ENCODE measurements at places on chromosomes 6 and 20.

DNA sequence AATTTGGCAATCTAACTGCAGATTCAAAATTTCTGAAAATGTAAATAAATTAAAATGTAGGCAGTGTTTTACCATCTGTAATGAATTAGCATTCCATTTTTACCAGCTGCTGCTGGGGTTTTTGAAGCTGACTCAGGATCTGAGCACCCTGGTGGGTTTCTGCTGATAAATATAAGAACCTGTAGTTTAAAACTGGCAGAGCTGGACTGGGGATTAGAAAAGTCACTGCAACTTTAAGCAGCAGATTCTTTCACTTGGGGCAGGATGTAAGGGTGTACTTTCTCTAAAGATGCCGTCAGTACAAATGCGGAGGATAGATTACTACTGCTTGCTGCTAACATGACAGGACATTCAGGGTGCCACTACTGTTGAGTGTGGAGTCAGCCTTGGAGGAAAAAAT is 341.8 kb downstream of the CDKAL1 start:
- no peak for DNase-seq

DNA sequence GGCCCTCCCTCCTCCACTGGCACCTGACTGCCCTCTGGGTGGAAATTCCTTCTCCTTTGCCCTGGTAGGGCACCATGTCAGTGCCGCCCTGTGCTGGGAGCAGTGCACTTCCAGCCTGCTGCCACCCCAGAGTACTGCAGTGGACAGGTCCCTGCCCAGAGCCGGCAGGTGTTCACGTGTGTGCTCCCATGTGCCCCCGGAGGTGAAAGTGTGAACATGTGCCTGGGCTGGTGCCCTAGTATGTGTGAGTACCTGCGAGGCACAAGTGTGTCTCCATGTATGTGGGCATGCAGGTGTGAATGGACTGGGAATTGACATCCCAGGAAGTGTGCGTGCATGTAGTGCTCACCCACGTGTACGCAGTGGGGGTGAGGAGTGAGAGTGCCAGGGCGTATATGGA is 29.4 kb downstream of the SDCBP2 start:
- no peak for DNase-seq

DNA sequence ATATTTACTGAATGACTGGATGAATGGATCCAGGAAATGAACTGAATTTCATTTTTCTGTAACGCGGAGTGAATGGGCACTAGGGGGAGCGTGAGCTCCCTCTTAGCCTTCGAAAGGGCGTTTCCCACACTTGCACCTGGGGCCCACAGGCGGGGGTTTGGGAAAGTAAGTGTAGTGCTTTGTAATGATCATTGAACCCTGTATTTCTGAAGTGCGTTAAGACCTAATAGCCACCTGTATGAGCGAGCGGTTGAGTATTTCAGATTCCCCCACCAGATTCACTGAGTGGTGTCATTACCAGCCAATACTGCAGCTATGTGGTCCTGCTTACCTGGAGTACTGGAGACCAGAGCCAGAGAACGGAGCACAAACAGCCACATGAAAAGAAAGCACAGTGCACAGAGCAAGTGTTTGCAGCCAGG is 10.5 kb downstream of the SYTL3 start:
- no peak for DNase-seq

GRCh38 chr6:113147544-113147943 is 709.6 kb upstream of the MARCKS start:
- no peak for DNase-seq

GRCh38 chr6:130029163-130029562 is 10.8 kb downstream of the L3MBTL3 start:
- DNase-seq: no peak

DNA sequence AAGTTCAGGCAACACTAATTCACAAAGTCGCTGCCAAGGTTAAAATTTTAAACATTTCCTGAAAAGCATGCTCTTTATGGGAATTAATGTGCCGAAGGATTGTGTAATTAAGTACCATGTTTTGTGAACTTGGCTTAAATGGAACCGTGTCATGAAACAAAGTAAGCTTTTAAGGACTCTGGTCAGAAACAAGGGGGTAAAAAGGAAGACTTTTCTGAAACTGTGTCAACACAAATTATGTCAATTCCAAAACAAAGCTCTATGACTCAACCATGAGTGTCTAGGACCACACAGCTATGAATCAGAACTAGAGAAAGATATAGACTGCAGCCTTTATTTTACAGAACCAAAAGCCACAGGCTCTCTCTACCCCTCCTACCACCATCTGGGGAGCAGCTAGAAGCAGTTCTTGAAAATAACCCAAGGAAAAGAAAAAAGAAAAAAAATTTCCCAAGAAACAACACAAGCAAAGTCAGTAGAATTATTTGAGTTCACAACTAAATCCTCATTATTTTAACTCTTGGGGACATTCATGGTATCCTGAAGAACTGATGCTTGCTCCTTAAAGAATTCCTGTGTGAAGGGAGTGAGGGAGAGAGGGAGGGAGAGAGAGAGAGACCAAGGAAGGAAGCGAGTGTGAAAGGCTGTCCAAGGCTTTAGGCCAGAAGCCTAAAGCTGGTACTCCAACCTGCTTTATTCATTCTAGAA is 81.9 kb downstream of the ZMYND8 start:
- no peak for DNase-seq

GRCh38 chr6:170553534-170554012 is 466 bp upstream of the PSMB1 start:
- DNase-seq: no peak

DNA sequence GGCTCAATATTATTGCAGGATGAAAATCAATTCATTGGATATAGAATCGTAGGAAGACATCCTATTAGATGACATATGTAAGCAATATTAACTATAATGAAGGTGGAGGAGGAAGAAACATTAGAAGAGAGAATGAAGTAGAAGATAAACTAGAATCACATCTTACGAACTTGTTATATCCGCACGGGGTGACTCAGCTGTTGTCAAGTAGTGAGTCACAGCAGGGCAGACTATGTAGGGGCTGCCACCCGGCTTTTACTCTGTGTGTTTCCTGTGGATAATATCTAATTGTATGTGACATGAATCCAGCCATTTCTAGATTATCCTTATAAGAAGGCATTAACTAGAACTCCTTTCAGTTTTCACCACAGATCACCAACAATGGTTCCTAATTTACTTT is 520.2 kb downstream of the DOK5 start:
- no peak for DNase-seq

DNA sequence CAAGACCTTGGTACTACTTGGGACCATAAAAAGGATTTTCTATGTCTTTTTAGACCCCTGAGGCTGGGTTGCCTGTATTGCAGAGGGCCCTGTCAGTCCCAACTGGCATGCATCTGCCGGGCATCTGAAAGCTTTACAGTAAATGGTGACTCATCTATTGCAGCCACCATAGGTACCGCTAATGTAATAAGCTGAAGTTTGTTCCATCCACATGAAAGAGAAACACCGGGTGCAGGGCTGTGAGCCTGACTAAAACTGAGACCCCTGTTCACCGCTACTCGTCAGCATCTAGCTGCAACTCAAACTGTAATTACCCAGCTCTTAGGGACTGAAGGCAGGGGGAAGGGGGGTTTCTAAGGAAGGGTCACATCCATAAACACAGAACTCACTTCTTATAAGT is 49.5 kb downstream of the TRERF1 start:
- no peak for DNase-seq

DNA sequence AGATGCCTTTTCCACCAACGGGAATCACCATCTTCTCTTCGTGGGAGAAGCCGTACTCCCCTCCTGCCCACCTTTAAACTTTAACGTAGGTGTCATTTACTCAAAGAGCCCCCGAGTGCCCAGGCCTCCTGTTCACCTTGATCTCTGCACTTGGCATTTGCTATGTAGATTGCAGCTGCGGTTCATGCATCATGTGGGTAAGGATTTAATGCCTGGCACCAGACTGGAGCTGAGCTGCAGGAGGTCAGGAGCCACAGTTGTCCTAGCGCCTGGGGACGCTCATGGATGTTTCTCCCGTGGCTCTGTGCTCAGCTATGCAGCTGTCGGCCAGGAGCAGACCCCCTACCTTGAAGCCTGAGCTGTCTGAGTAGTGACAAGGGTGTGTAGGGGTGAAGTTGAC is 133.7 kb downstream of the CDH4 start:
- no peak for DNase-seq

GRCh38 chr20:371755-372542 is 8.6 kb upstream of the TRIB3 start:
- DNase-seq: no peak

DNA sequence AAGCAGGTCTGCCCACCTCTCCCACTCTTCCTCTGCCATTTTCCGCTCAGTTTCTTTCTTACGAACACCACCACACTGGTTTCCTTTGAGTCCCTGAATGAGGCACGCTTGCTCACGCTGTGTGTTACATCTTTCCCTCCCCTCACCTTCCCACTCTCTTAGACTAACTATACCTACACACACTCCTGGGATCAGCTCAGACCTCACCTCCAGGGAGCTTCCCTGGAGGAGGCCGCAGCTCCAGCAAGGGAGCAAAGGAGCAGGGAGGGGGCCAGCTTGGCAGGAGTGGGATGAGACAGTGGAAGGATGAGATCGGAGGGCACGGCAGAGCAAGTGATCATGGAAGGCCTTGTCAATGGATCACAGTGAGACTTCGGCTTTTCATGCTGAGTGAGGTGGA is 28.3 kb upstream of the B4GALT5 start:
- peak; percentile 38 for DNase-seq

DNA sequence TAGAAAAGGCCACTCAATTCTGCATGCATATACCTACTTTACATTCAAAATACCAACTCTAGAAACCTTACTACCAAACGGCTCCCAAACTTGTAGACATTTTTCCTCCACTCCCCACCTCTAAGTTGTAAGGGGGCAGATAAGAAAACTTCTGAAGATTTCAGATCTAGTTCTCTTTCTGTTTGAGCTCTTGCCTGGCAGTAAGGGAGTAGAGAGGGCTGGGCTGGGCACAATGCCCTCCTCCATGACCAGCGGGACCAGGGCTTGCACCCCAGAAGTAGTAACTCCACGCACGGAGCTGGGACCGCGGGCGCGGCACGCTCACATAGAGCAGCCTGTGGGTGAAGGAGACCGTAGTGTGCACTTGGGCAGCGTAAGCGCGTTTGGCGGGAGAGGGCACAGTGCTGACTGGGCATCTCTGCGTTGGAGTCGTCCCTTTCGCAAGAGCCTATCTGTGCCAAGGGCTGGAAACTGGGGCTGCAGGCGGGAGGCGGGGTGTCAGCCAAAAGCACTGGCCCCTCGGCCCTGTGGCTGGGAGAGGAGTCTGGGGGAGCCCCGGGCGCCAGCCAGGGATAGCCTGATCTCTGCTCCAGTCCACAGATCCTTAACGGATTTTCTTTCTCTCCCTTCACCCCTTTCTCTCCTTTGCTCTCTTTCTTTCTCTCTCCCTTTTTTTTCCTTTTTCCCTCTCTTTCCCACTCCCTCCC is 32.4 kb downstream of the PHACTR1 start:
- no peak for DNase-seq

DNA sequence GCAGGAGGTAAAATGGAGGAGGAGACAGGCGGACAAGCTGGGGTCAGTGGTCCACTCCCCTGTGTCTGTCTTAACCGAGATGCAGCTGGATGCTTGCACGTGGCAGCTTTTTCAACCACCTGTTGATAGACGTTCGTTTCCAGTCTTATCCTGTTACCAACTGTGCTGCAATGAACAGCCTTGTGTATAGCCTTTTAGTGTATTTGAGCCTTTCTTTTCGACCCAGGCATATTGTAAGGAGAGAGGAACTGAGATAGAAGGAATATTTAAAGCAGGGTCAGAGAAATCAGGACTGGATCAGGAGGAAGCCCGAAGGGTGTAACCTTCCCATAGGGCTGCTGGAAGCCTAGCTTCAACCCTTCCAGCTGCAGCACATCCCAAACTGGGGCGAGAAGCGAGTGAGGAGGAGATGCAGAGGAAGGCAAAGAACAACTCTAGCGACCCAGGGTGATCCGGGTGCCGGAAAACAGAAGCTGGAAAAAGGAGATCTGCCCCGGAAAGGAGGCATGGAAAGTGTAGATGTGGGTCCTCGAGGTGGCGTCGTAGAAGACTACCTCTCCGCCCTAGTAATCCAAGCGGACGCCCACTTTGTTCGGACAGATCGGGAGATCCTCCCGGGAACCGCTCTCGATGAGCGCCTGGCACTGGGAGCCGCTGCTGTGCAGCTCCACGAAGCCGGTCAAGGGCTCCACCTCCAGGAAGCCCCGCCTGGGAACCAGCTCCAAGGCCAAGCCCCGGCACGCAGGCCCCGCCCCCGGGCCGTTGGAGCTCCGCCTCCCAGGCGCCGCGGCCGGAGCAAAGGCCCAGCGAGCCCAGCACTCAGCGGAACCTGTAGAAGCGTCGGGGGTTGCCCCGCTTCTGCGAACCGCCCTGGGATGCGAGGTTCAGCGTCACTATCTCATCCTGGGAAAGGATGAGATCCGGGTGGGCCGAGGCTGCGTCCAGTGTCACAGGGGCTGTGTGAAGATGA is 11.2 kb downstream of the TRIM31 start:
- peak; percentile 83 for DNase-seq

DNA sequence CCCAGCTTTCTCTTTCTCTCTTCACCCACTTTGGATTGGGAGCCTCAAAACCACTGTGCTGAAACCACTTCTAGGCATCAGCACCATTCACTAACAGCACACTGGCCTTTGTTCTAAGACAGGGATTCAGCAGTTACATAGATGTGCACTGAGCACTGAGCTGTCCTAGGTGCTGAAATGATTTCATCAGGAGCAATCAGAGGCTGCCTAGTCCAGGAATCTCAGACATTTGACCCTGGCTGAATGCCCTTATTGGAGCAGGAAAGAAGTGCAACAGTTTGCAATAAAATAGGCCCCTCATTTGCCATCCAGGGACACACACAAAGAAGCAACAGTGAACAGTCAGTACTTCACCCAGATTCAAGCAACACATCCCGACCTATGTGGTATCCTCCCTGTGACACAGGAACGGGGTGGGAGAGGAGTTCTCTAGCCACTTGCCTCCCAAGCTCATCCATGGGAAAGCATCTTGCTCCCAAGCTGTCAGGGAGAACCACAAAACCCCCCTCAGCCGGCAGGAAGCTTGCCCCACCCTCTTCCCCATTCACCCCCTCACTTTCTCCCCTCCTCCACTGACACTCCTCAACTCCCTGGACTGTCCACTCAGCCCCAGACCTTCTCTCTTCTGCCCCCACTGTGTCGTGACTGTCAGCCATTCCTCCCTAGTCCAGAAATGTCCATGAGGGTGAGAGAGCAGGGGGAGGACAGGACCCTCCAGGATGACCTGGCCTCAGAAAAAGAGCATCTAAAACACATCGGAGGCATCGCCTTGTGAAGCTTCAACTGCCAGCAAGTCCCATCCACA is 304.4 kb downstream of the PREX1 start:
- DNase-seq: no peak

- no peak for DNase-seq
These were observed 139.1 kb downstream of the SCML4 start for GRCh38 chr6:107684996-107685395.
